PC-9 (cell line): ENCODE measurements at places on chromosomes 2 and 18.

- no peak for DNase-seq
These were observed 304.0 kb downstream of the ARHGAP15 start for GRCh38 chr2:143433251-143433650.

DNA sequence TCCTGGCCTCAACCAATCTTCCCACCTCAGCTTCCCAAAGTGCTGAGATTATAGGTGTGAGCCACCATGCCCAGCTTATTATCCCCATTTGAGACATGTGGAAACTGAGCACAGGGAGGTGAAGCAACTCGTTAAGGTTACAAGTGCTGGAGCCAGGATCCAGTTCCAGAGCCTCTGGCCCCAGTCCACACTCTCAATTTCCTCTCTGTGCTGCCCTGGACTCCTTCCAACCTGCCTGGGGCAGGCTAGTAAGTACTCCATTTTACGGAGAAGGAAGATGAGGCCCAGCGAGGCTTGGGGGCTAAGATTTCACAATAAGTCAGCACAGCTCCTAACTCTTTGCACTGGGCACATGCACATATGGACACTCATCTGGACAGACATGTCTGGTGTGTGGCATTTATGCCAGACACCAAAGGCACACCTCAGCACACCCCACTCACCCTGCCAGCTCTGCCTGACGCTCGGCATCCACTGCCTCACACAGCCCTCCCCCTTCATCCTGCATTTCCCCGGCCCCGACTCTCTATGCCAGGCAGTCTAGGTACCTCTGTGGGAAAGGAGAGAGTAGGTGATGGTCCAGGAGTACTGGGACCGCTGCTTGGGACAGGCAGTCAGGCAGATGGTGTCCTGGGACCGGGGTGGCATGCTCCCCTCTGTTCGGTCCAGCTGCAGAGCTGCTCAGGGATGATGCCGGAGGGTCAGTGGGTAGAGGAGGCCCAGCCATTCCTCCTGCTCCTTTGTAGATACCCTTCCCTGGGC lies 20.5 kb downstream of the CFAP65 start:
- DNase-seq = no peak

GRCh38 chr2:10392951-10393639 lies 55.0 kb downstream of the ODC1 start:
- DNase-seq = no peak

DNA sequence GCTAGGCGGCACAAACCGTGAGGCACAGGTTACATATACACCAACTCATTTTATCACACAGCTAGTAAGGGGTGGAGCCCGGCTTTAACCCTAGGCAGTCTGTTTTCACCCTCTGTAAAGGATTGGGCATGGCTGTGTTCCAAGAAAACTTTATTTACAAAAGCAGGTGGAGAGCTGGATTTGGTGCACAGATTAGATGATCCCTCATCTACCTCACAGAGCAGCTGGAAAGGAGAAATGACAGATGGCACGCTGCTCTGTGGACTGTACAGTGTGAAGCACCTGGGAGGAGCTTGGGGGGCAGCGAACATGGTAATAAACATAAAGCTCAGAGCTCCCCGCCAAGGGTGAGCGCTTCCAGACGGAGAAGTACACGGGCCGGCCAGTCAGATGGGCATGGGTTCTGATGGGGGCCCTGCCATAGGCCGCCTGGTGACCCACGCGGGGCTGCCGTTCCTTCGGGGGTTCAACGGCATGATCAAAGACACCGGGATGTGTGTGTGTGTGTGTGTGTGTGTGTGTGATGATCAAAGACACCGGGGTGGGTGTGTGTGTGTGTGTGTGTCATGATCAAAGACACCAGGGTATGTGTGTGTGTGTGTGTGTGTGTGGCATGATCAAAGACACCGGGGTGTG lies 862 bp upstream of the TMEM177 start:
- DNase-seq = no peak

- peak; percentile 58 for DNase-seq
These were observed 70.2 kb upstream of the DAPL1 start for GRCh38 chr2:158724803-158725381.

- no peak for DNase-seq
These were observed 24.7 kb downstream of the TLK1 start for GRCh38 chr2:171136024-171136423.

DNA sequence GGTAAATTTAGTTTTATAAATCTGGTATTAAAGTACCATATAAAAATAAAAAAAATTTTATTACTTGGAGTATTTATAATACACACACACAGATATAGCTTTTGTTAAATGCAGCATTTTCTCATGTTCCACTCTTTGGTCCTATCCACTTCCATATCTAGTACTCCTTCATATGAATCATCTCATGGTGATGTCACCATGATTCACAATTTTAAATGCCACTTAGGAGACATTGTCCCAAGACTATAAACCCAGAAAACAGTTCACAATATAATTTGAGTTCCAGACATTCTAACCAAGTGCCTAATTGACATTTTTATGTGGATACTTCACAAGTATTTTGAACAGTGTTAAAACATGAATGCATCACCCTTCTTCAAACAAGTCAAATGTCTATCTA lies 1398.3 kb downstream of the DSC3 start:
- no peak for DNase-seq

GRCh38 chr2:222713002-222713401 lies 41.5 kb downstream of the MOGAT1 start:
- DNase-seq = no peak

- no peak for DNase-seq
These were observed 23.7 kb downstream of the PGAP1 start for GRCh38 chr2:196902828-196903227.

- DNase-seq = peak; percentile 8
These were observed 1.9 kb downstream of the DNMT3A start for GRCh38 chr2:25339791-25340180.

DNA sequence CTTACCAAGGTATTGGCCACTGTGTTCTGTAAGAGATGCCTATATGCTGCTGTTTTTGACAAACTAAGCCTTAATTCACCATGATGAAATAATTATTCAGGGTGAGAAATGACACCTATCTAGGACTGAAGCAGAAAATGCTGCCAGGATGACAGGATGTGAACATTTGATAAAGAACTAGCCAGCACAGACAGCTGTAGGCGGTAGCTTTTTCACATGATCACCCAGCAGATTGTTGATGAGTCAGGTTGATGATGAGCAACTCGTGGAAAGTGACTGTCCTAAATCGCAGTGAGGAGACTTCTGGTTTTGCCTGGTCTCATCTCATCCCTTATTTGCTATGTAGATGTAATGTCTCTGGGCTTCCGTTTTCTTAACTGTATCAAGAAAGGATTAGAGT lies 144.1 kb downstream of the PRPF40A start:
- no peak for DNase-seq

GRCh38 chr18:47316924-47317323 lies 65.5 kb upstream of the SKOR2 start:
- no peak for DNase-seq

DNA sequence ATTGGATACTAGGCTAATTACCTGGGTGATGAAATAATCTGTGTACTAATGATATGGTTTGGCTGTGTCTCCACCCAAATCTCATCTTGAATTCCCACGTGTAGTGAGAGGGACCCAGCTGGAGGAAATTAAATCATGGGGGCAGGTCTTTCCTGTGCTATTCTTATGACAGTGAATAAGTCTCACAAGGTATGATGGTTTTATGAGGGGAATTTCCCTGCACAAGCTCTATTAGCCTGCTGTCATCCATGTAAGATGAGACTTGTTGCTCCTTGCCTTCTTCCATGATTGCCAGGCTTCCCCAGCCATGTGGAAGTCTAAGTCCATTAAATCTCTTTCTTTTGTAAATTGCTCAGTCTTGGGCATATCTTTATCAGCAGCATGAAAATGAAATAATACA lies 394.1 kb upstream of the SYT4 start:
- no peak for DNase-seq

DNA sequence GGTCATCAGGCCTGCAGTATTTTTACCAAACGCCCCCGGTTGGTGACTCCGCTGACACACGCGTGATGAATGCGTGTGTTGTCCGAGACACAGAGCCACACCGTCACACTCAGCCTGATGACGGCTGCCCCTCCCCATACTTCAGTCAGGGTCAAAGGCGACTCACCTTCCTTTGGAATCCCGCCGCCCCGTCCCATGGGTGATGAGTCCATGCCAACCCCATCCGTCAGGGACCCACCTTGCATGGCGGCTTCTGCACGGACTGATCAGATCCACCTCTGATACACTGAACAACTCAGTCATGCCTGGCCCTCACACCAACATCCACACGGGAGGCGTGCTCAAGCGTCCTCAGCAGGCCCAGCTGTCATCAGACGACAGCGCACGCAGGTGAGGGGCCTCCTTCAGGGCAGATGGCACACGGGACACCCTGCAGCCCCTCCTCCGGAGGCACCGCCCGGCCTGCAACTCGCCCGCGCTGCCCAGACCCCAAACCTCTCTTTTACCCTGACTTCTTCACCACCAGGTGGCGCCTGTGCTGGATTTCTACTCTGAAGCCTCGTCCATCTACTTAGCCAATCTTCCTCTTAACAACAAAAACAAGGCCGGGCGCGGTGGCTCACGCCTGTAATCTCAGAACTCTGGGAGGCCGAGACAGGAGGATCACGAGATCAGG lies 89.2 kb downstream of the ZNF516 start:
- DNase-seq = no peak
